ENCODE measurements at places on chromosomes 12 and 14. TPM values are rescaled to one million over a fixed set of nuclear protein-coding genes. Genes with fewer than 3 reads are reported as not detected.

DNA sequence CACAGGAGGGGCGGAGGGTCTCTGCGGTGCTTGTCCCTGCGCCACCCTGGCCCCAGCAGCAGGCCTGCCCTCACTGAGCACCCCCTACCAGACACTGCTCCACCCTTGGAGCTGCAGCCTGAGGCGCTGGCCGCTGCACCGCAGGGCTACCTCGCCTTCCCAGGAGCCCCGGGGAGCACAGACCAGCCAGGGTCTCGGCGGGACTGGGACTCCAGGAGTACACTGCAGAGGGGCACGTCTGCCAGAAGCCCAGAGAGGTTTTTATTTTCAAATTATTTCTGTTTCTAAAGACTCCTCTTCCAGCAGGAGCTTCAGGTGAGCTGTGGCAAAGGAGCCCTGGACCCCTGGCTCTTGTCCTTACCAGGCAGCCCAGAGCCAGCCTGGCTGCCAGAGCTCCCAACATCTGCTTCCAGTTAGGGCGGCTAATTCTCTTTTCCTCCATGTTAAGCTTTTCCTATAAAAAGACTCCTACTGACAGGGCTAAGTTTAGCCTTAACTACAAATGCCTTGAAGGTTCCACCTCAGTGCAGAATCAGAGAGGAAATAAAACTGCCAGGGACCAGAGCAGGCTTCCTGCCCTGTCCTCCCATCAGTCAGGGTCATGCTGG is 26.4 kb downstream of the DEGS2 start:
- DNase-seq = no peak

DNA sequence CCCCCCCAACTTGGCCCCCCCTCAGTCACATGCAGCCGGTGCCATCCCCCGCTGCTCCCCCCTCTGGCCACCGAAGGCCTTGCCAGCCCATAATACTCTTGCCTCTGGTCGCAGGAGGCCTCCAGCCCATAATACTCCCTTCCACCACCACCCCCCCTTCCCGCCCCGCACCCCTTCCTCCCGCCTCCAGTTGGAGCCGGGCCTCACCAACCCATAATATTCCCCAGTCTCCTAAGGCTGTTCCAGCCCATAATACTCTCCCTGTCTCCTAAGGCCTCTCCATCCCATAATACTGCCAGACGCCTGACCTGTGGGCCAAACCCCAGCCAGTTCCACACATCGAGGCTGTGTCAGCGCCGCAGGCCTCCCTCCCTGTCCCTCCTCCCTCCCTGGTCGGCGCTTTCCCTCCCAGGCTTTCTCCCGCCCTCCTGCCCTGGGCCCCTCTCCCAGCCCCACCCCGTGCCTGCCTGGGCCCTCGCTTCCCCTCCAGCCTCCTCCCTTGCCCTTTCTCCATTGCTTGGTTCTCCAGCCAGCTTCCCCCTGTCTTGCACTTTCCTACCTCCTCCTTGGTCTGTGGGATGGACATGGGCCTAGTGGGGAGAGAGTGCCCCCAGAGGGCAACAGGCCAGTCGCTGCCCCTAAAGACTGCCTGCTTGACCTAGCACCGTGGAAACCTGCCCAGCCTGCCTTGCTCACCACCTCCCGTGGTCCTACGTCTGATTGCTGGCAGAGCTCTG is 6.8 kb upstream of the CHD4 start:
- peak; percentile 81 for DNase-seq

PAX9 gene
- not detected for total RNA-seq

DNA sequence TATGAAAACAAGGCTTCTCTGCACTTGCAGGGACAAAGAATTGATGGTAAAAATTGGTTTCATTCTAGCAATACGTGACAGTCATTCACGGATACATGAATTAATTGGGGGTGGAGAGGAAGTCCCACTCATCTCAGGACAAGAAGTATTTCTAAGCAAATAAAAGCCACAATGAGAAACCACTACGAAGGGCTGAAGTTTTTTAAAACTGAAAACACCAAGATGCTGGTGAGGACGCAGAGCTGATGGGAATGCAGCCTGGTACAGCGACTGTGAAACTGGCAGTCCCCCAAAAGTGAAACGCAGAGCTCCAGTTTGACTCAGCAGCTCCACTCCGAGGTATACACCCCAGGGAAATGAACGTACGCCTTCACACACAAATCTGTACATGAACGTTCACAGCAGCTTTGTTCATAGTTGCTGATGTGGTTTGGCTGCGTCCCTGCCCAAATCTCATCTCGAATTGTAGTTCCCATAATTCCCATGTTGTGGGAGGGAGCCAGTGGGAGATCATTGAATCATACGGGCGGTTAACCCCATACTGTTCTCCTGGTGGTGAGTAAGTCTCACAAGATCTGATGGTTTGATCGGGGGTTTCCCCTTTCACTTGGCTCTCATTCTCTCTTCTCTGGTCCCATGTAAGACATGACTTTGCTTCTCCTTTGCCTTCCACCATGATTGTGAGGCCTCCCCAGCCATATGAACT is 89.0 kb downstream of the SCARB1 start:
- DNase-seq = peak; percentile 69

C12orf60 gene
- 1.4 TPM for total RNA-seq

DNA sequence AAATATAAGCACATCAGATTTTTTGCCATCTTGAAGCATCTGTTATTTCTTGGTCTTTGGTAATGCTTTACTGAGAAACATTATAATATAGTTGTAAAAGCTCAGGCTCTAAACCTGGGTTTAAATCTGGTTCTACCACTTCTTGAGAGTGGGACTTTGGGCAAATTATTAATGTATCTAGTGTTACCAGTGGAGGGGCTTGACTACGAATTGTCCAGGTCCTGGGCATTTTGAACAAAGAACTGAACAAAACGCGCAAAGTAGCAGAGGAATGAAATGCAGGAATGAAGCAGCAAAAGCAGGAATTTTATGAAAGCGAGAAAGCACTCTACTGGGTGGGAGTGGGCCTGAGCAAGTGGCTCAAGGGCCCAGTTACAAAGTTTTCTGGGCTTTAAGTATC is 50.8 kb downstream of the CAND1 start:
- no peak for DNase-seq

PPFIA2 gene
- not detected for total RNA-seq

GRCh38 chr14:80269353-80269925 is 58.1 kb upstream of the DIO2 start:
- no peak for DNase-seq

BIN2 gene
- total RNA-seq = 40.1 TPM

DNA sequence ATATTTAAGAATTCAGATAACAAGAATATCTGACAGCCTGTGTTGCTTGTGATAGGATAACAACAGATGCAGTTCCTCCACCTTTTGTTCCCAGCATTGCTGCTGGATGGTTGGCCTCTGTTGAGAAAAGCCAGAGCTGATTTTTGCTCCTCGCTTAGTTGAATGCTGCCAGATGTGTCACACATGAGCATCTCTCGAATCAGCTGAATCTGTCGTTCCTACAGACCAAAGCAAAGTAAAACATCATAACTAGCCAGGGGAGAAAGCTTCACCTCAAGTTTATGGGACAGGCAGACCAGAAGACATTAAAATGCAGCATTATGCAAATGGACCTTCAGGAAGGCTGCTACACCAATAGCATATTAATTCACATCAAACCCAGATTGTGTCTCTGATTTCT is 20.1 kb downstream of the RACGAP1 start:
- no peak for DNase-seq

DNA sequence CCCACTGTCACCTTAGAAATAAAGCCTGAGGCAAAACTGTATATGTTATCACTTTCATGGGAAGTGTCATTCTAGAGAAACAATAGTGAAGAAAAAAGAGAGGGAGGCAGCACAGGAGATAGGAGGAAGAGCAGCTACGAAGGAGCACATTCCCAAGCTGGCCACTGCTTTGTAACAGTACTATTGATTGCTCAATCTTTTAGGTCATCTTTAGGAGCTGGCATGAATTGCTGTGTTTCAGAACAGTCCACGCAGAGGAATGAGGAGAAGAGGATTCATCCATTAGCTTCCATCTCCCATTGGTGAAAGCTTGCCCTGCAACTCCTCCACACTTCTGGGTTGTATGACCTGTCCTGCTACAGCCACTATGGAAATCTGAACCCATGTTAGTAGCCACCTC is 372.5 kb upstream of the DDHD1 start:
- no peak for DNase-seq

- DNase-seq = peak; percentile 79
Observed at GRCh38 chr14:76953311-76953945, 75.1 kb downstream of the IRF2BPL start.

OTX2 gene
- not detected for total RNA-seq

DNA sequence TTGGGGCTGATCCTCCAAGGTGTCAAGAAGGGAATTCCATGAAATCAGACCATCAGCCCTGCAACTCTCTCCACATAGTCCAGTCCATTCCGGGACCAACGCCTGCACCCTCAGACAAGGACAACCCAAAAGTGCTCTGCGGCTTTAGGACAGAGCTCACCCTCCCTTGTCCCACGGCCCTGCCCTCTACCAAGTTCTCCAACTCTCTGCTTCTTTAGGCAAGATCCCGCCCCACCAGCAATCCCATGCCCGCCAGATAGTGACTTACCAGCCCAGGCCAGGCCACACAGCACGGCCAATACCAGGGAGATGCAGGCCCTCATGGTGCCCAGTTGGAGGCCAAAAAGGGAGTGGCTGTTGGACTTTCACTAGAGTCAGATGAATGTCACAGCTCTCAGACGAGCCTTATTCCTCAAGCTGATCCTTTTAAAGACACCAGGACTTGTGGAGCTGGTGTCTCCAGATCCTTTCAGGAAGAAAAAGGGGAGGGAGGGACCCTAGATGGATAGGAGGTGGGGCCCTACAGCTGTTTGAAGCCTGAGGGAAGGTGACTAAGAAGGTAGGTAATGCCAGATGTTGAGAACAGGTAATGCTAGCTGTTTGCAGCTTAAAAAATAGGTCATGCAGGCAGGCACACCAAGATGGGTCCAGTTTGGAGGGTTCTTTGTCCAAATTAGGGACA is at the start of gene ENDOU:
Gene ENDOU (minus strand): TSS at position 400 of the 682 bp plus-strand sequence. CDS start 77 bp downstream, at position 323.
- DNase-seq = no peak

FOXG1 gene
- total RNA-seq = not detected

DNA sequence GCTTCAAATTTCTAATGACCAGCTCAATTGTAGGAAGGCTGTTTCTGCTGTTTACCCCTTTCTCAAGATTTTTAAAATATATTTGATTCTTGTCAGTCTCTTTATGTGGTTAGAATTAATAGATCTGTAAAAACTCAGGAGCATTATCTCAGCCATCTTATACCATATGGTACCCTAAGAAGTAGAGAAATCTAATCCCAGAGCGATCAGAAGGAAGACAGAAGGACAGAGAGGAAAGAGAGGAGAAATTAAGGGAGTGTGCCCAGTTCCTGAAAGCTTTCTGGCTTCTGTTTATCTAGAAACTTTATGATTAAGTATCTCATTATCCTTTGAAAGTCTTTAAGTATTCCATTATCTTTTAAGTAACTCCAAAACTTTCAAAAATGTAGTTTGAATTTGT is 152.1 kb upstream of the NAV3 start:
- DNase-seq = no peak

GRCh38 chr14:24875203-24875838 is 174.6 kb downstream of the STXBP6 start:
- DNase-seq = no peak

- DNase-seq = no peak
Observed at GRCh38 chr14:35369701-35370191, 34.8 kb downstream of the NFKBIA start.

- DNase-seq = peak; percentile 89
Observed at GRCh38 chr14:102928412-102929240, 6.2 kb downstream of the AMN start.

AHSA1 gene
- 112 TPM for total RNA-seq

DNA sequence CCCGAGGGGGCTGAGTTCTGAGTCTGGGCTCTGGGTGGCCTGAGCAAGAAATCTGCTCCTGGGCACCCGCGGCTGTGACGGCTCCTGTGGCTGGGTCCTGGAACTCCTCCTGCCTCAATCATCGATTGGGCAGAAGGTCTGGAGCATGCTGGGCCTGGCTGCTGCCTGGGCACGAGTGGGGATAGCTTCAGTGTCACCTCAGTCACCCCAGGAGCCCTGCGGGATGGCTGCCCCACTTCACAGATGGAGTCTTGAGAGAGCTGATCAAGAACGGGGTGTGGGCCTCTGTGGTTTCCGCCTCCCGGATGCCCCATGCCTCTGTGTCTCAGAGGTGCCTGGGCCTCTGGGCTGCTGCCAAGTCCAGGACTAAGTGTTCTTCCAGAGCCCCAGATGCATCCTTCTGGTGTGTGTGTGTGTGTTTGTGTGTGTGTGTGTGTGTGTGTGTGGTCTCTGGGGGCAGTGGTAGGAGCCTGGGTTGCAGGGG is 185.6 kb upstream of the C14orf180 start:
- peak; percentile 59 for DNase-seq

TMEM119 gene
- total RNA-seq = not detected

DHH gene
- 0.36 TPM for total RNA-seq

GRCh38 chr12:51025338-51025835 is 797 bp downstream of the SLC11A2 start:
- DNase-seq = no peak

CELA1 gene
- total RNA-seq = not detected

DNA sequence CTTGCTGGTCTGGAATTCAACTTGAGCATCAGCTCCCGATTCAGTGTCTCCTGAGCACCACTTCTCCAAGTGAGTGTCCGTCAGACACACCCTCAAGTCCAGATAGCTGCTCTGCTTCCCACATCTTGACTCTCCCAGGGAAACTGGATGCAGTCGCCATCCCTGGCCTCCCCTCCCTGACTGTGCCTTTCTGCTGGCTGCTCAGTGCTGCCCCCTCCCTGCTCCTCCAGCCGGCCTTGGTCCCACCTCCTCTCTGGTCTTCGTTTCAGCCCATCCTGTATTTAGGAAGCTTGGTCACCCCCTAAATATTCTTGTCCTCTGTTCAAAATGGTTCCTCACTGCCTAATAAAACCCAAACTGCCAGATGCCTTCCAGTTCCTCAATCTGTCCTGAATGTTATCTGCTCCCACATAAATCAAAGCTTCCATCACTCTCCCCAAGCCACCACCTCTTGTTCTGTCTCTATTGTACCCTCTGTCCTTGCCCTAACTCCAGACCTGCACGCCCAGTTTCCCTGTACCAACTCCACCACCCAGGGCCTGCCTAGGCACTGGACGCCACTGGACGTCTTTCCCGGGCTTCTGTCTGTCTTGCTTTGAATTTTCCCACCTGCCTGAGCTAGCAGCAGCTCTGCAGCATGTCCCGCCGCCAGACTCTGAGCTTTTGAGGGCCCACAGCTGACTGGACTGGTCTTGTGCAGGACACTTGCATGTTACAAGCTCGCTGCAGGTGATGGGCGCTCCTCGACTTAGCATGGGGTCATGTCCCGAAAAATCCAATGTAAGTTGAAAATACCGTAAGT is 33.8 kb downstream of the CCDC92 start:
- DNase-seq = no peak

- DNase-seq = peak; percentile 65
Observed at GRCh38 chr12:57237932-57238853, 8.7 kb downstream of the SHMT2 start.

DNA sequence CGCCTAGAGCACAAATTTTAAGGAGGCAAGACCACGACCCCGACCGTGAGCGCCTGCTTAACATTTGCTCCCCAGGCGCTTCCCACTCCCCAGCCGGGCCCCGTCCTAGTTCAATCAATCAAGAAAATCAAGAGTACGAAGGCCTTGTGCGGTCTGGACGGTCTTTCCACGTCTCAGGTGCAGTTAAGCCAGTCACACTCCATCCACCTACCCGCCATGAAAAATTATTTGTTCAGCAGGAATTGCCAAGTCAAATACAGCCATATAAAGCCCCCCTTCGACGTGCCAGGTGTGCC is 603 bp upstream of the LRR1 start:
- DNase-seq = no peak

GRCh38 chr14:63662776-63663175 is 21.1 kb upstream of the WDR89 start:
- DNase-seq = no peak

All from B cell (primary cell).